Stimulated activated CD8-positive, alpha-beta memory T cell treated with anti-CD3 and anti-CD28 coated beads, Interleukin-15, amount 100 ng/mL, for 24 hours (primary cell): ENCODE measurements at places on chromosomes 11 and 22.

DNA sequence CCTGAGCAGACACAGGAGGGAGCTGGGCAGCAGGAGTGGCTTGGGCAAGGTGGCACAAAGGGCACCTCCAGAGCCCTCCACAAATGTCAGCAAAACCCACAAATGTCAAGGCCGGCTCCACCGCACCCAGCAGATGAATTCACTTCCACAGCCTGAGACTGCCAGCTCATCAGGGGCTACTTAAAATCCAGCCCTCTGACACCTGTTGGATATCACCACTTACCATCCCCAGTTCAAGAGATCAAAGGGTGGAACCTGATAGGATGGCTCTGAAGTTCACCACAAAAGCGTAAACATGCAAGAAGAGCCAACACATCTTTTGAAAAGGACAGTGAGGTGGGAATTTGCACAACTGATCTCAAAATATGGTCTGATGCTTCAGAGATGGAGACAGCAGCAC, 168.6 kb upstream of the GRK3 start:
- DNase-seq: no peak

GRCh38 chr11:96055706-96056387, 131.9 kb upstream of the MTMR2 start:
- no peak for DNase-seq

DNA sequence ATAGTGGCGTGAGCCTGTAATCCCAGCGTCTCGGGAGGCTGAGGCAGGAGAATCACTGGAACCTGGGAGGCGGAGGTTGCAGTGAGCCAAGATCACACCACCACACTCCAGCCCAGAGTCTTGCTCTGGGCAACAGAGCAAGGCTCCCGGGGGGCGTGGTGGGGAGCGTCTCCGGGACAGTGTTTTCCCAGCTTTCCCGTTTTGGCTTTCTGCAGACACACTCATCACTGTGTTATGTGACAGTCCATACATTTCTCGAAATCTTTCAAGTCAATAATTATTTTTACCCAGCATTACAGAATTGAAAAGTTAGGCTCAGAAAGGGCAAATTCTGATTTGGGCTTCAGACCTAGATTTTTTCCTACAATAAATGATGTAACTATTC, 31.7 kb downstream of the NEAT1 start:
- no peak for DNase-seq

DNA sequence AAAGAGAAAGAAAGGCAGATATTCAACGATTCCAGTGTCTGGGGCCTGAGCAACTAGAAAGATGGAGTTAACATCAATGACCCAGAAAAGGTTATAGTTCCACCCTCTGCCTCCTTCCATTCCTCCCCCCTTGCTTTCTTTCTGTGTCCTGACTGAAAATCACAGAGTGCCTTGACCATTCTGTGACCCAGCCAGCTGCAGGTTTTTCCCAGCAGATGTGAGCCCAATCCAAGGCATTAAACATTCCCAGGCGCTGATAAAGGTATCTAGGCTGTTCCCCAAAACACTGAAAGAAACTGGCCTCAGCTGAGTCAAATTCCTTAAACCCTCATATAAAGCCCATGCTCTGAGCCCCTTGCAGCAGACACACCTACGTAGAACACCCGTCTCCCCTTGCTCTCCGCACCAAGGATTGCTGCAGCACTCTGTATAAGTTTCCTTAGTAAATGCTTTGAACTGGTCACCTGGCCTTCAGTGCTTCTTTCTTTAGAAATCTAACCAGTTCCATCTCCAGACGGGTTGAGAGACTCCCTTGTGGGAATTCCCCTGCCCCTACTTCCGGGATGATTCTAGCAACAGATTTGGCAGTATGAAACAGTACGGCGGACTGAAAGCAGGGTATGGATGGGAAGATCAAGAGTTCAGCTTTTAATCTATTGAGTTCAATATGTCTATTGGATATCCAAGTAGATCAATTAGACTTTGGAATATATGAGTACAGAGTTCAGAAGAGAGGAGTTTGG, 48.8 kb upstream of the ZC3H12C start:
- no peak for DNase-seq

- DNase-seq: no peak
Measured at GRCh38 chr11:69218271-69218682, 62.5 kb downstream of the SMIM38 start.

DNA sequence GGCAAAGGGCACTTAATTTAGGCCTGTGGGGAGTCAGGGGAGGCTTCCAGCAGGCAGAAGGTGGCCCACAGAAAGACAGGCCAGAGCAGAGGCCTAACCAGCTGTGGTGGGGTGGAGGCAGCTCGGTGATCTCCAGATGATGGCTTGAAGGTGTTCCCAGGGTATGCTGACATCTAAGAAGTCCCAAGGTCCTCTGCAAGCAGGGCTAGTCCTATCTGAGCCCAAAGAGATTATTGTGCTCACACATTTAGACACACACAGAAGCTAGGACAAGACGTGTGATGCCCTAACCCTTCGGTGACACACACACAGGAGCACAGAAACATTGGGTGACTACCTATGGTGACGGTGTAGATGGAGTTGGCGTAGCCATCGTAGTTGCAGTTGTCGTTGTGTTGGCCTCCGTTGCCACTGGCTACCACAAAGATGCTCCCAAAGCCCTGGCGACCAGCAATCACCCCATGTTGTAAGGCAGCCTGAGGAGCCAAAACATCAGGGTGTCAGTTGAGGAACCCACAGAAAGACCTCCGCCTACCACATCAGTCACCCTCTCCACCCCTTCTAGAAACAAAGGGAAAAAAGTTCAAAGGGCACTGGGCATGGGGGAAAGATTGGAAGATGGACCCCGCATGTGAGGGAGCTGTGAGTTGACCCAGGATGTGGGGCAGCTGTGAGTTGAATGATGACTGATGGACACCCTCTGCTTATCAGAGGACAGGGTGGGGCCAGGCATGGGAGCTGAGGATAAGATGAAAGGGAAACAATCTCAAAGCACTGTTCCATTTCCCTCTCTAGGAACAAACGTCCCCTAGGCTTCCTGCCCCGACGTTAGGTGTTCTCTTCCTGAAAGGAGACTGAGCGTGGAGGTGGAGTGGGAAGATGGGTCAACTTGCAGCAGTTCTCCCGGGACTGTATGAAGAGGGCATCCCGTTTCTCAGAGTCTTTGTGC, 7.9 kb downstream of the PCSK7 start:
- DNase-seq: no peak

- no peak for DNase-seq
Measured at GRCh38 chr22:24128021-24128420, 53.3 kb upstream of the SUSD2 start.

GRCh38 chr11:64777449-64778222, 706 bp downstream of the SF1 start:
- DNase-seq: peak; percentile 62

- DNase-seq: no peak
Measured at GRCh38 chr11:99343117-99343516, 322.4 kb downstream of the CNTN5 start.

- DNase-seq: no peak
Measured at GRCh38 chr11:114152785-114153184, 93.3 kb downstream of the ZBTB16 start.

GRCh38 chr11:74014880-74015279, 6.0 kb upstream of the UCP3 start:
- no peak for DNase-seq

DNA sequence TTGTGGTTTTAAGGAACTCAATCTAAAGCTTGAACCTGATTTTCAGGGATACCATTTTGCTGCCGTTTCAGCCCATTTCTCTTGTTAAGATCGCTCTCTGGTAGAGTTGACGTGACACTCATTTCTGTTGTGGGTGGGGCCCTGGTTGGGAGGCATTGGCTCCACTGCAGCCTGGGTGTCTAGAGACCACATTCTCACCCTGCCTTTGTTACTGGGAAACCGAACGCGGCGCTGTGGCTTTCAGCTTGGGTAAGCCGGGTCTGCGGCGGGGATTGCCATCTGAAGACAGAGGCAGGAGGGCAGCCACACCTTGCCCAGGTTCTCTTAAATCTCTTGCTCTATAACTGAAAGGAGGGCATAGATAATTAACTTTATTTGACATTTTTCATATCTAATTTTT, 3.2 kb downstream of the EHF start:
- DNase-seq: no peak

- DNase-seq: no peak
Measured at GRCh38 chr11:19604679-19605375, 107.8 kb upstream of the NAV2 start.

DNA sequence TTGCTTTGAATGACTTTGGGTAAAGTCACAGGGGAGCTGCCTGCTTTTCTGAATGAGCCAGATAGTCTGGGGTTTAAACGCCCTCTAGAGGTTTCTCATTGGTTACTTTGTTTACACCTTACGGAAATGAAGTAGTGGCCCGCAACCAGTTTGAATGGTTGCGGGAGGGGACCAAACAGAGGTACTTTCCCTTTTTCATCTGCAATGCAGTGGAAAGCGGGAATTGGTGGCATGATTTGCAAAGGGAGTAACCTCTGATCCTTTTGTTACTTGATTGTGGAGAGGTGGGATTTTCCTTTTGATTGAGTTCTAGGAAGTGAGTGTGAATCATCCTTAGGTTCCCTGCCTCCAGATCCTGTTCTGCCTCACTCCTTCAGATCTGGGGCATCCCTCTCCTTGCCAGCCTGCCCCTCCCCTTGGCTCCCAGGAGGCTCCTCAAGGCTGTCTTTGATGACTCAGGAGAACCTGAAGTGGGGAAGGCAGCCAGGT, 15.9 kb upstream of the GLYATL1 start:
- no peak for DNase-seq

- DNase-seq: no peak
Measured at GRCh38 chr11:61309141-61309540, 14.0 kb upstream of the VWCE start.

- DNase-seq: no peak
Measured at GRCh38 chr22:49481659-49482399, 345.8 kb downstream of the BRD1 start.

- DNase-seq: no peak
Measured at GRCh38 chr11:24198481-24198880, 298.4 kb upstream of the LUZP2 start.

DNA sequence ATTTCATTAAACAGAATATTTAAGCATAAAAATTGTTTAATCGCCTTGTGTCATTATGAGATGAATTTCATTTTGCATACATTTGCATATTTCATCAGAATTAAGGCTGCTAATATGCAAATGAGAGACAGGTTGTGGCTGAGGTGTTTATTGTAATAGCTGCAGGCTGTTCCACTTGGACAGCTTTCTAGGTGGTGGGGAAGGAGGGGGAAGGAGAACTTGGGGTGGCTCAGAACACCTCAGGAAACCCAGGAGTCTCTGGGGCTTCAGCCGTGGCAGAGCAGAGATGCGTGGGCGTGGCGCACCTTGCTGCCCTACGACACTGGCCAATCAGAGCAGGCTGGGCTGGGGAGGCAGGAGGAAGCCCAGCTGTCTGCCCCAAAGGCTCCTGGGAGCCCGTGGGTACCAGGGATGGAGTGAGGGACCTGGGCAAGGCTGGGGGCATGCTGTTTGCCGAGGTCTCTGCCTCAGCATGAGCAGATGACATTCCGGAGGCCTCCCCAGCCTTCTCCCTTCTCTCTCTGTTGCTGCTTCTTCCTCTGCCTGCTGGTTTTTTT, 542.9 kb downstream of the MN1 start:
- DNase-seq: no peak

- DNase-seq: peak; percentile 74
Measured at GRCh38 chr22:28741785-28742561, at the start of the genes CHEK2 and HSCB. Gene CHEK2 (minus strand): TSS chr22:28741820. CDS start chr22:28734721, 7,099 bp downstream. Gene HSCB (plus strand): TSS chr22:28742039. CDS start chr22:28742096, 57 bp downstream.

GRCh38 chr11:74546752-74547151, 45.6 kb upstream of the POLD3 start:
- DNase-seq: no peak

DNA sequence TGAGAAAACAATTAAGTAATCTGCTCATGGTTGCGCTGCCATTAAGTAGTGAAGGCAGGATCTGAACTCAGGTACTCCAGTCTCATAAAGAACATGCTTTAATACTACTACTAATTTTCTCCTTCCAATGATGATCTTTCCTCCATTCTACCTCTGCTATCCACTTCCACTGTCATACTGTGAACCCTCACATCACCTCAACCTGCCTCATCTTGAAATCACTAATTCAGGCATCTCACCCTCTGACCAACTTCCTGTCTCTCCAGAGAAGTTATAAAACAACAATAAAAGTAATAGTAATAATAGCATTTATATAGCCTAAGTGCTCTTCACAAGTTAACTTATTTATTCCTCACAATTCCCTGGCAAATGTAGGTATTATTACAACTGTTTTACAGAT, 57.1 kb upstream of the PSMA1 start:
- no peak for DNase-seq
